ENCODE measurements at places on chromosomes 5 and 9.

GRCh38 chr9:105969636-105970035, 275.3 kb downstream of the TMEM38B start:
- DNase-seq, result no peak

- DNase-seq, result no peak
Observed at GRCh38 chr5:38463634-38464521, 92.6 kb downstream of the LIFR start.

GRCh38 chr9:127793093-127793708, 7.4 kb downstream of the CDK9 start:
- no peak for DNase-seq

DNA sequence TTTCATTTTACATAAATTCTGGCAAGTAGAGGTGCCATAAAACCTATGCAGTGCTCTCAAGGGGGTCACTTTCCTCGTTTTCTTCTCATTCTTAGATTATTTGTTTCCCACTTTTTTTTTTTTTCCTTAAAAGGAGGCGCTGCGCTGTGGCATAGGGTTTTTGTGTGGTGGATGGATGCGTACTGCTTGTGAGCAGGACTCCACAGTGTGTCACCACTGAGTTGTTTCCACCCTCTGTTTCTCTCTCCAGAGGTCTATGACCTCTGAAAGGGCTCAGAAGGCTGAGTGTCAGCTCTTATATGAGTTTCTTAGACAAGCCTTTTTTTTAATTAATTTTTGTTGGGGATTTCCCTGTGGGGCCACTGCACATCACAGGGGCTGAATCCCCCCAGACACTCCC, 13.6 kb upstream of the CLTB start:
- DNase-seq, result no peak

GRCh38 chr9:77423841-77424240, 224.3 kb downstream of the GNA14 start:
- no peak for DNase-seq

GRCh38 chr9:132742821-132743311, 72.6 kb downstream of the GTF3C4 start:
- no peak for DNase-seq

DNA sequence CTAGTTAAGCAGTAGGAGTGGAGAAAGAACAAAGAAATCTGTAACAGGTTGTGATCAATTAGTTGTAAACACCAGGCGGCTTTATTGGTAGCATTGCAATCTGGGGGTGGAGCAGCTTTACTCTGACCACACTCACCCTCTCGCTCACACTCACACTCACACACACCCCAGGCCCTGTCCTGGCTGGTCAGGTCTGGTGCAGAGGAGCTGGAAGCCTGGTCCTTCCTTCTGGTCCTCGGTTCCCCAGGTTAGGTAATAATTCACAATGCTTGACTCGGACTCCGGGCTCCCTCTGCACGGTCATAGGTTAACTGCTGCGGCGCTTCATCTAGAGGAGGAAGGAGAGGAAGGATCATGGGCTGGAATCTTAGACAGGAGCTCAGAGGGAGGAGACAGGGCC, 1.6 kb downstream of the CCL19 start:
- DNase-seq, result no peak

DNA sequence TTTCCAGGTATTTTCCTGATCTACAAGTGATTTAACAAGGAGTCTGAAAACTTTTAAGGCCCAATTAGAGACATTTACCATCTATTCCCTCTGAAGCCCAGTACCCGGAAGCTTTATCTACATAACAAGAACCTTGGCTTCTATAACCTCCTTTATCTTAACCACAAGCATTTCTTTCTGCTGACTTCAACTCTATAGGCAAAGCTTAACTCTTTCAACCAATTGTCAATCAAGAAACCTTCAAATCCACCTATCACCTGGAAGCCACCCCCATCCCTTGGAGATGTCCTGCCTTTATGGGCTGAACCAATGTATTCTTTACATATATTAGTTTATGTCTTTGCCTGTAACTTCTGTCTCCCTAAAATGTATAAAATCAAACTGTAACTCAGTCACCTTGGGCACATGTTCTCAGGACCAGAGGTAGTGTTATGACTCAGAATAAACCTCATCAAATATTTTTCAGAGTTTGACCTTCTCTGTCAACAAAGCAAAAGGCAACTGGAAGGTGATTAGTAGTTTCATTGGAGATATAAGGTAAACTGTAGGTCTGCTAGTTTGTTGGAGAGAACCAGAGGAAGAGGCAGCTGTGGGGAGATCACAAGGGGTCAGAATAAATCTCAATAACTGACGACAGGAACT, 13.0 kb upstream of the RIMOC1 start:
- DNase-seq, result no peak

Data from stimulated activated CD8-positive, alpha-beta memory T cell treated with anti-CD3 and anti-CD28 coated beads, Interleukin-15, amount 100 ng/mL, for 4 hours (primary cell).